ENCODE measurements at places on chromosomes 2 and 18. TPM values are rescaled to one million over a fixed set of nuclear protein-coding genes. Genes with fewer than 3 reads are reported as not detected.

- peak; percentile 46 for DNase-seq
- no peak overlapping the region for H3K27ac ChIP-seq
- H3K4me3 ChIP-seq, result no peak overlapping the region
- H3K36me3 ChIP-seq, result no peaks in the 10 kb centered on the region
These were observed 2.4 kb upstream of the RBM45 start for GRCh38 chr2:178109813-178110212.

- no peak within 1 kb of the TSS for H3K4me3 ChIP-seq
- H3K27ac ChIP-seq, result peak within 1 kb of the TSS; percentile 94
- peaks cover 57% of the 10 kb centered on the region for H3K4me1 ChIP-seq
- H3K27me3 ChIP-seq, result peaks cover 8% of the 10 kb centered on the region
- peak; percentile 92 for DNase-seq
- H3K36me3 ChIP-seq, result no peaks in the 10 kb centered on the region
These were observed at the start of gene ACKR3 for GRCh38 chr2:236569573-236569973. ACKR3 (plus strand) TSS chr2:236569825; CDS start chr2:236580466, 10,641 bp downstream.

DNA sequence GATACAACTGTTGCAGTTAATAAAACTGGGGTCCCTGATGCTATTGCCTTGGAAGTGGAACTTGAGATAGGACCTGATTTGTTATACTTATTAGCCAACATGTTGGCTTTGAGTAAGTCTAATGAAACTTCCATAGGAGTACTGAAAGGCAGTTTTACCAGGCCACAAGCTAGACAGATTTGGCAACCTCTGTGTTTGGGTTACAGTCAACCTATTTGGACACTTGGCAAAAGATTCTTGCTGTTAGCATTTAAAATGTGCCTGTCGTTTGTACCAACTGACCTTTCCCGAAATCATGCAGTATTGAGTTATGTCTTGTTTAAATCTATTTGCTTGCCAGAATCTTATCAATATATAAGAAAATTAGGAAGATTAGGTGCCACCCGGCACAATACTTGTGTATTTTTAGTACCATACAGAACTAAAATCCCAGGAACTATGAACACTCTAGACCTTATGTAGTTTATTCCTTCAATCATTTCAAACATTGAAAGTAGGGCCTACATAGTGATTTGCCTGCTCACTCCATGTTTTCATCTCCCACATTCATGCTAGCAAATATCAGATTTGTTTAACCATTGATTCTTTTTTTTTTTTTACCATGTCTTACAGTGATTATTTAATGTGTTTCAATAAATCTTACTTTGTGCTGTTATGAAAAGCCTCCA lies 35.5 kb upstream of the UPP2 start:
- H3K4me3 ChIP-seq, result no peak overlapping the region
- DNase-seq, result no peak
- no peaks in the 10 kb centered on the region for H3K27me3 ChIP-seq
- H3K36me3 ChIP-seq, result no peaks in the 10 kb centered on the region
- no peaks in the 10 kb centered on the region for H3K4me1 ChIP-seq

DNA sequence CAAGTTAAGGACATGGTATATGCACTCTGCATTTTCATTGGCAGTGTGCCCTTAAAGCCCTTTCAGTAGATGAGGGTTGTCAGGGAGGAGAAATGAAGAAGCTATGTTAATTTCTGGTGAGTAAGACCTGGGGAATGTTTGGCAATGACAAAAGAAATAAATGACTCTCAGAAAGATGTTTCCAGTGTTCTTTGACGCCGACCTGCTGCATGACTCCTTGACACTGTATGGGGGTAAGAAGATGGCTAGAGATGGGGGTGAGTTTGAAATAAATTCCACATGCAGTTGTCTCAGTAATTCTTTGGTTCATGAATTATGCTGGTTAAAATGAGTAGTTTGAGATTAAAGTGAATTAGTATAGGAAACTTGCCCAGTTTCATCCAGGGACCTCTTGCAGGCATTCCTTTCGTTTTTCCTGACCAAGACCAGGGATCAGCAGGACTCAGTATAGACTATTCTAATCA lies 5.9 kb downstream of the CCDC121 start:
- no peak overlapping the region for H3K4me3 ChIP-seq
- H3K27me3 ChIP-seq, result no peaks in the 10 kb centered on the region
- H3K4me1 ChIP-seq, result peaks cover 4% of the 10 kb centered on the region

Gene HOXD8
- 1.6 TPM for total RNA-seq

Gene KCNS3
- total RNA-seq, result 18.2 TPM

- H3K27ac ChIP-seq, result no peak overlapping the region
- H3K36me3 ChIP-seq, result no peaks in the 10 kb centered on the region
- no peak overlapping the region for H3K4me3 ChIP-seq
These were observed 514.5 kb downstream of the LRRTM4 start for GRCh38 chr2:77007686-77008085.

DNA sequence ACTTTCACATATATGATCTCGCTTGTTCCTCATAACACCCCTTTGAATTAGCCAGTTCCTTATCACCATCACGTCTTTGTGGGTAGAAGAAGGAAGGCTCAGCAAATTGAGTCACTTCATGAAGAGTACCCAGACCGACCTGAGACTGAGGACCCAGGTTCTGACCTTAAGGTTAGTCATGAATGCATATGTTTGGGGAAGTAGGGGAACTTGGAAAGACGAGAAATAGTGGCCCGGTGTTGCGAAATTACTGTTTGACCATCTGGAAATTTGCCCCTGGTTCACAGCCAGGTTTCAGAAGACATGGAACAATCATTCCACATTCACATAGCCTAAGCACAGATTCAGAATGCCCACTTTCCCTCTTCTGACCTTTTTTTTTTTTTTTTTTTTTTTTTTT lies 59.8 kb downstream of the MEIS1 start:
- H3K27ac ChIP-seq, result no peak overlapping the region
- H3K4me1 ChIP-seq, result peaks cover 39% of the 10 kb centered on the region
- H3K27me3 ChIP-seq, result no peaks in the 10 kb centered on the region
- H3K36me3 ChIP-seq, result peaks cover 4% of the 10 kb centered on the region
- H3K4me3 ChIP-seq, result no peak overlapping the region
- DNase-seq, result peak; percentile 88

Gene GKN1
- not detected for total RNA-seq

DNA sequence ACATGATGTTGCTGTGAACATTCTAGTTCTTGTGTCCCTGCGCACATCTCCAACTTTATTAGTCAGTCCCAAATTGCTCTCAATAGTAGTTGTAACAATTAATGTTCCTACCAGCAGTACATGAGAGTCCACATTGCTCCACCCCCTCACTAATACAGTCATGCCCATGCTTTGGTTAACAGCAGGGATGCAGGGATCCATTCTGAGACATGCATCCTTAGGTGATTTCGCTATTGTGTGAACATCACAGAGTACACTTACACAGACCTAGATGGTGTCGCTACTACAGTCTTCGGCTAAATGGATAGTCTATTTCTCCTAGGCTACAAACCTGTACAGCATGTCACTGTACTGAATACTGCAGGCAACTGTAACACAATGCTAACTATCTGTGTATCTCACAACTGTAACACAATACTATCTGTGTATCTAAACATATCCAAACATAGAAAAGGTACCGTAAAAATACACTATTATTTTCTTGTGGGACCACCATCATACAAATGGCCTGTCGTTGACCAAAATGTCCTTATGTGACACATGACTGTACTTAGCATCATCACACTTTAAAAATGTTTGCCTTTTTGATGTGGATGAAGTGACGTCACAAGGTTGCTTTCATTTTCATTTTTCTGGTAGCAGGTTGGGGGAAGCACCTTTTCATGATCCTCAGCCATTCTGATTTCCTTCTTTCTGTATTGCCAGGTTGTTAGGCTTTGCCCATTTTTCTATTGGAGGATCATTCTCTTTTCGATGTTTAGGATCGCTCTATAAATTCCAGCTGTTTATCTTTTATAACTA lies 82.9 kb upstream of the RNF152 start:
- no peaks in the 10 kb centered on the region for H3K36me3 ChIP-seq
- DNase-seq, result no peak
- H3K27ac ChIP-seq, result no peak overlapping the region
- no peaks in the 10 kb centered on the region for H3K27me3 ChIP-seq

DNA sequence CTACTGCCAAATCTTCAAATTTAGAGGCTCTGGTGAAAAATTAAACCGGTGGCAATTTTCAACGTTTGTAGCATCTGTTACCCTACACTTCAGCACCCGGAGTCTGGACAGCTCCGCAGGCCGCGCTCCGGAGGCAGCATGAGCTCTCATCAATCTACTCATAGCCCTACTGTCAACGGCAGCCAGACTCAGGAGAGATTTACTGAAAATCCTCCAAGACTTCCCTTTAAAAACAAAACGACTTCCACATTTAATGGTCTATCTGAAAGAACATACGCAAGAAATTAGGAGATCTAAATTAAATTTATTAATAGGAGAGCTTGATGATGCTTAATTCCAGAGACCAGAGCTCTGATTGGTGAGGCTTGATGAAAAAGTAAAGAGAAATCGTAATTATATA lies 970 bp upstream of the ADCYAP1 start:
- no peaks in the 10 kb centered on the region for H3K4me1 ChIP-seq
- no peak overlapping the region for H3K4me3 ChIP-seq
- H3K27ac ChIP-seq, result no peak overlapping the region

DNA sequence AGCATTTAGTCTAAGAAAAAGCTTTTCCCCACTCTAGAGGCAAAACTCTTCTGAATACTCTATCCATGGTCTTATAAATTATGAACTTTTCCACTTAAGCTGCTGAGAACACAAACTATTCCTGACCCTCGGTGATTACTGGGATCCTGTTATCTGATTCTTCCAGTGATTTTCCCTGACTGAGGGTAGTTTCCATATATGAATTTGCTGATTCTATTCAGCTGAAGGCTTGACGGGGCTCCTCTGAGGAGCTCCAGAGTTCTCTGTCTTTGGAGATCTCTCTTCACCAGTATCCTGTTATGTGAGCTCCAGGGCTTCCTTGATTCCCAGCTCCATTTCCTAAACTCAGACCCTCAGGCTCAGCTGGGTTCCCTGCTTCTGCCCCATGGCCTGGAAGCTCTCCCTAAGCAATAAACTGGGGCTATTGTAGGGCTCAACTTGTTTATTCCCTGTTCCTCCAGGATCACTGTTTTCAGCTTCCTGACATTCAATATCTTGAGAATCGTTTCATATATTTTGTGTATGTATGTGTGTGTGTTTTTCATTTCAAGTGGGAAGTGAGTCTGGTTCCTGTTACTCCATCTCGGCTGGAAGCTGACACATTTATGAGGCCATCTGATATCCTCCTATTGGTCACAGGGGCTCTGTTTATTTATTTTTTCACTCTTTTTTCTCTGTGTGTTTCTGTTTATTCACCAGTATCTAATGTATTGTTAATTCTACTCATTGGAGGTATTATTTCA lies 78.2 kb downstream of the ARHGAP28 start:
- DNase-seq, result no peak
- no peak overlapping the region for H3K4me3 ChIP-seq
- H3K27ac ChIP-seq, result no peak overlapping the region
- peaks cover 5% of the 10 kb centered on the region for H3K36me3 ChIP-seq

Gene KIF5C
- 1.4 TPM for total RNA-seq

DNA sequence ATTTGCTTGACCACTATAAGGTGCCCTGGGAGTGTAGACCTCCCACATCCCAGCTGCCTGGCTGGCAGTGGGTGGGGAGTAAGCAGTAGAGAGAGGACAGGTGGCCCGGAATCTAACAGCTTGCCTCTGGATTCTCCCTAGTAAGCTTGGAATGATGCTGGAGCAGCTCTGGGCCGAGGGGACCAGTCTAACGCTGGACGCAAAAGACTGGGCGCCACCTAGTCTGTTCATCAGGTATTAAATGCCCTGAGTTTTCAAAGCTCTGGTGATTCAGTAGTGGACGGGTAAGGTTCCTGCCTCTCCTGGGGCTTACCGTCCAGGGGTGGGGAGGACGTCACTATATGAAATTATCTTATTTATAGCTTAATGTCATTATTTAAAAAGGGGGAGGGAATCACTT lies 648 bp upstream of the LYPD6B start:
- no peak overlapping the region for H3K4me3 ChIP-seq
- no peaks in the 10 kb centered on the region for H3K27me3 ChIP-seq
- H3K4me1 ChIP-seq, result peaks cover 11% of the 10 kb centered on the region

DNA sequence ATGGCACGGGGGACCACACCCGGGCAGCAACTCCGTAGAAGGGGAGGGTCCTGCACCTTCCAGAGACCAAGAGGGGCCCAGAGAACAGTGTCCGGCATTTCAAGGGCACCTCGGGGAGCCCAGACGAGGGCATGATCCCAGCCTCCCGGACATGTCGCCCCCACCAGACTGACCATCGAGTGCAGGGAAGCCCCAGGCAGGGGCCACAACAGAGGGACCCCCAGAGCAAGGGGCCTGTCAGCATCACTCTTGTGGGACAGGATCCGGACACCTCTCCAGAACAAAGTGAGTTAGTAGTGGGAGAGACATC lies 50.4 kb upstream of the CTDP1 start:
- no peaks in the 10 kb centered on the region for H3K4me1 ChIP-seq
- no peak overlapping the region for H3K27ac ChIP-seq
- DNase-seq, result no peak
- no peak overlapping the region for H3K4me3 ChIP-seq
- peaks cover 8% of the 10 kb centered on the region for H3K27me3 ChIP-seq
- H3K36me3 ChIP-seq, result no peaks in the 10 kb centered on the region

Gene KYNU
- total RNA-seq, result 15.5 TPM

- no peaks in the 10 kb centered on the region for H3K36me3 ChIP-seq
- no peaks in the 10 kb centered on the region for H3K27me3 ChIP-seq
- H3K4me1 ChIP-seq, result no peaks in the 10 kb centered on the region
- no peak overlapping the region for H3K4me3 ChIP-seq
These were observed 68.0 kb downstream of the SERPINB8 start for GRCh38 chr18:64037812-64038414.

- H3K4me3 ChIP-seq, result no peak overlapping the region
- H3K4me1 ChIP-seq, result no peaks in the 10 kb centered on the region
- peak; percentile 43 for DNase-seq
- no peak overlapping the region for H3K27ac ChIP-seq
These were observed 54.8 kb upstream of the KLHL29 start for GRCh38 chr2:23330214-23330613.

GRCh38 chr2:201859949-201860348 lies 53.6 kb downstream of the CDK15 start:
- H3K4me3 ChIP-seq, result no peak overlapping the region
- H3K27ac ChIP-seq, result no peak overlapping the region
- H3K4me1 ChIP-seq, result no peaks in the 10 kb centered on the region
- no peaks in the 10 kb centered on the region for H3K36me3 ChIP-seq
- DNase-seq, result no peak

DNA sequence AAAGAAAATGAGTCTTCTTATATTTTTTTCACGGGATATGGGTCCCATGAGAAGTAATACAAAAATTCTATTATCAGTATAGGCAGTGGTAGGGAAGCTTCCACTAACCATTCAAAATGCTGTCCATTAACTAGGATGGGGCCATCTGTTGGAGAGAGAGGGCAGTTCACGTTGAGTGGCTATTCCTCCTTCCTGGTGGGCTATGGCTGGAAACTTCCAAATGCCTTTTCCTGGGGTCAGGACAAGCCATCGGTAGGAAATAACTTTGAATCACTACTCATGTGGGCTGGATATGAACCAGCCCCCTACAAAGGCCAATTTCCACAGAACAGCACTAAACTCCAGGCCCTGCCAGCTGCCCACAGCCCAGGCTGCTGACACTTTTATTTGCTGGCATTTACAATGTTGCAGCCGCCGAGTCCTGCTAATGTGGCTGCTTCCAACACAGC lies 156.1 kb upstream of the HNRNPA3 start:
- H3K27ac ChIP-seq, result no peak overlapping the region
- no peaks in the 10 kb centered on the region for H3K4me1 ChIP-seq
- no peak overlapping the region for H3K4me3 ChIP-seq
- H3K36me3 ChIP-seq, result no peaks in the 10 kb centered on the region
